ENCODE measurements at places on chromosomes 2 and 18.

GRCh38 chr18:78901923-78902794, 77.5 kb upstream of the SALL3 start:
- DNase-seq, result no peak

DNA sequence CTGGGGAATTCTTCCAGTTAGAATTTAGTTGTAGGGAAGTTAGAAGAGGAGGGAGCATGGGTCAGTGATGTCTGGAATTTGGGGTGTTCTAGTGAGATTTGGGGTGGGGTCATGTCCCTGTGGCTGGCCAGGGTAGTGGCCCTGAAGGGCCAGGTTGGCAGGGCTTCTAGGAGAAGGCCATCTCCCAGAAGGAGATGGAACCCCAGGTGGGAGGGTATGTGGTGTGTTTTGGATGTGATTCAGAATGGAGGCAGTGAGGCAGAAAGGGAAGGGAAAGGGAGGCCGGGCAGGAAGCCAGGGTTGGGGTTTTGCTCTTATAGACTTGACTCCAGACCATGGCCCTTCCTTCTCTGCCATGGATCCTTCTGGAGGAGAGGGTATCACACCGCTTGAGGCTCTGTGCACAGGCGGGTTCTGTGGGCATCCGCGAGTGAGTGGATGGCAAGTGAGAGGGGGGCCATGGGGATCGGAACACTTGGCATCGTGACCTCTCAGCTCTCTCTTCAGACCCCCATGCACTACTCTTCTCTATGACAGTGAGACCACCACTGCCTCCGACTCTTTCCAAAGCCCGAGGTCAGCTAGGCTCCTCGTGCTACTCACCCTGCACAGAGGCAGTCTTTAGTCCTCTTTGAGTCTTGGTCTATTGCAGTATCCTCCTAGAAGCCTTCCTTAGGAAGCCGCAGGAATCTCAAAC, 7.3 kb downstream of the GREB1 start:
- DNase-seq, result no peak

GRCh38 chr2:15633043-15633970, 41.6 kb downstream of the DDX1 start:
- no peak for DNase-seq

DNA sequence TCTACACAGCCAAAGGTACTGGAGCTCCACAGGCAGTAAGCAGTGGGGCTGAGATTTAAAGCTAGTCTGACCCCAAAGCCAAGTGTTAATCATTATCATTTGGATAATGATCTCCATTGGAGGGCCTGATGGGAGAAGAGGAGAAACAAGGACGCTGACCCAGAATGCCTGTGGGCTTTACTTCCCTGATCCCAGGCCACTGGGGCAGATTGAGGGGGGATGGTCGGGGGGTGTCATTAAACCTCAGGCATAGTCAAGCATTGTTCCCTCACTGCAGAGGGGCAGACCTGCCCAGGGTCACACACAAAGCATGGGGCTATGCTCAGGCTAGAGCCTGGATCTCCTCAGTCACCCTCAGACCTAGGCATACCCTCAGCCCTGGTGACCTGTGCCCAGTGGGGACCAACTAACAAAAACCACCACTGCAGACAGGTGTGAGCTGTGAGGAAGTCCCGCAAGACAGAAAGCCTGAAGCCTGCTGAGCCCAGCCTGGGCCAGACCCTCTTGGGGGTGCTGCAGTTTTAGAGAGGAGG, 53.4 kb downstream of the SDC1 start:
- DNase-seq, result no peak

DNA sequence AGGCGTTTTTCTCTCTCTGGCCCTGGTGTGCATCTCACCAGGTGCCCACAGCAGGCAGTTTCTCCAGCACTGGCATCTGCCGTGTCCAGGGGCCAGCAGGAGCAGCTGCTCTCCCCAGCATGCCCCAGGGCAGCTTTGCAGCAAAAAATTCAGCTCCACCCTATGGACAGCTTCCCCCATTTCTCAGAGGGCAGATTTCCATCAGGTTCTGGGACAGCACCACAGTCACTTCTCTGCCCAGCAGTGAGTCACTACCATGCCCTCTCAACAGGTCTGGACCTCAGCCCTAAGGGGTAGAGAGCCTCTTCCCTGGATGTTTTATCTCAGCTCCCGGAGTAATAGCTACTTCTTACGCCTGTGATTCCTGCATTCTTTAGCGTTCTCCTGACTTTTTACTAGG, 170.2 kb upstream of the RAB12 start:
- no peak for DNase-seq

DNA sequence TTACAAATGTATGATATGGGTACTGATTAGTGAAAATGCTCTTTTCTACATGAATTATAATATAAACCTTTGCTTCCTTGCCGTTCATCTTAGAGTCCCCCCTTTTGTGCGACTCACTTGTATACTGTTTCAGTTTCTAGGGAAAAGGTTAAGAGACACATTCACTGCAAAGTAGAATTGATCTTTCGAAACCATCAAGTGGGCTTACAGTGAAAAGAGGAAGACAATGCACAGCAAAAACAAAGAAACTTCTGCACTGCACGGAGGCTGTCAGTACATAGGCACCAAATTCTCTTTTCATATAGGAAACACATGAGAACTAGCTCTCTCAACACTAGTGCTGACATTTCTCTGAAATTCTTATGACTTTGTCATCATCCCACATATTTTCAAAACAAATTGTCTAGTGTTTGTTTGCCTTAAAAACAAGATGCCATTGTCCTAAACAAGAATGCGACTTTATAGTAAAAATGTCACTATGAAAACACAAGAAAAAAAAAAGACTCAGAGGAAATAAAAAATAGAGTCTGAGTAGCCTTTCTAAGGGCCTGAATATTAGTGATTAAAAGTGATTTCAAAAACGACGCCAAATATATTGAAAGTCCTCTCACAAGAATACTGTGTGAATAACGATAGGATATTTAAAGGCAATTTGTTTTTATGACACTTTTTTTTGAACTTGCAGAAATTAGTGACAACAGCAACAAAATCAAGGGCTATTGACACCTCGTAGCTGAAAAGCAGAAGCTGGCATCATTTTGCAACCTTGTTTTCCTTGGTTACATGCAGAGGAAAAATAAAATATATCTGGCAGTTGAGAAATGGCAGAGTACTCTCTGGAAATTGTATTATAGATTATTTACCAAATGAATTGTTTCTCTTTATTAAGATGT, 827.0 kb downstream of the BCL11A start:
- DNase-seq, result no peak

Measured in NCI-H2081 (cell line).